ENCODE measurements at places on chromosomes 1 and 21. TPM values are rescaled to one million over a fixed set of nuclear protein-coding genes. Genes with fewer than 3 reads are reported as not detected.

Gene PTPRF
- total RNA-seq = 170 TPM

Gene INAVA
- total RNA-seq = not detected

Gene SYNC
- 16.5 TPM for total RNA-seq

Gene LRRC38
- total RNA-seq = not detected

Gene LRRC71
- 0.91 TPM for total RNA-seq

Gene SELENBP1
- 38.2 TPM for total RNA-seq

Gene PKP1
- 0.18 TPM for total RNA-seq

Gene DENND2C
- 4.5 TPM for total RNA-seq

Gene CRNN
- 0.28 TPM for total RNA-seq

Gene PEAR1
- total RNA-seq = 41.8 TPM

Gene CLCA2
- not detected for total RNA-seq

Gene TTLL10
- total RNA-seq = not detected

Gene GPX7
- 125 TPM for total RNA-seq

Gene TPTE
- not detected for total RNA-seq

Gene ZSWIM5
- total RNA-seq = 3.4 TPM

Gene RALGPS2
- 4.9 TPM for total RNA-seq

Gene NBPF10
- 1.3 TPM for total RNA-seq

Gene TCHH
- not detected for total RNA-seq

Gene ASAP3
- 87.7 TPM for total RNA-seq

Gene ANGPTL3
- not detected for total RNA-seq

Measured in uterus (tissue), 4 donors.